ENCODE measurements at places on chromosomes 2 and 18.

GRCh38 chr2:150271952-150272802 is 215.3 kb downstream of the RND3 start:
- no peak for DNase-seq

- no peak for DNase-seq
Observed at GRCh38 chr18:30486856-30487255, 555.7 kb downstream of the DSC3 start.

- no peak for DNase-seq
Observed at GRCh38 chr18:34121200-34121721, 103.5 kb downstream of the NOL4 start.

DNA sequence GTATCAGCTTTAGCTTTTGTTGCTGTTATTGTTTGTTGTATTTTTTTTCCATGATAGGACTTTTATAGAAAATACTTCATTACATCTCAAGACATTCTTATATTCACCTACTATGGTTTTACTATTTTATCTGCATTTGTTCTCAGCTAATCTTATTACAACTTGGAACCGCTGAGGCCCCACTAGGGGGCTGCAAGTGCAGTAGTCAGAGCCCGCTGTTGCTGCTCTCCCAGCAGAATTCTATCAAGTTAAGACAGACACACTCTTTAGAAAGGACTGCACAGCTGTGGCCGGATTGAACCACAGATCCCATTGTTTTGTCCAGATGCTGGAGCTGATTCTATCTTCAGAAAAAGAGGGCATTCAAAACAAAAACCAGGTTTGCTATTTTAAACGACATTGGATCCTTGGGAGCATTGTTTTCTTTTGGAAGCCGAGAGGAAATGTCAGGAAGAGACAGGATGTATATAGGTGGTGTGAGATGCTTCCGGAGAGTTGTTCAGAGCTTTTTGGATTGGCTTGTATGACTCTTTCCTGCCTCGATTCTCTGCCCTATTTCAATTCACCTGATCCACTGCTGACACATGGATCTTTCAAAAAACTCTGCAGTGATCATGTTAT is 105.7 kb upstream of the GAREM1 start:
- DNase-seq: no peak

DNA sequence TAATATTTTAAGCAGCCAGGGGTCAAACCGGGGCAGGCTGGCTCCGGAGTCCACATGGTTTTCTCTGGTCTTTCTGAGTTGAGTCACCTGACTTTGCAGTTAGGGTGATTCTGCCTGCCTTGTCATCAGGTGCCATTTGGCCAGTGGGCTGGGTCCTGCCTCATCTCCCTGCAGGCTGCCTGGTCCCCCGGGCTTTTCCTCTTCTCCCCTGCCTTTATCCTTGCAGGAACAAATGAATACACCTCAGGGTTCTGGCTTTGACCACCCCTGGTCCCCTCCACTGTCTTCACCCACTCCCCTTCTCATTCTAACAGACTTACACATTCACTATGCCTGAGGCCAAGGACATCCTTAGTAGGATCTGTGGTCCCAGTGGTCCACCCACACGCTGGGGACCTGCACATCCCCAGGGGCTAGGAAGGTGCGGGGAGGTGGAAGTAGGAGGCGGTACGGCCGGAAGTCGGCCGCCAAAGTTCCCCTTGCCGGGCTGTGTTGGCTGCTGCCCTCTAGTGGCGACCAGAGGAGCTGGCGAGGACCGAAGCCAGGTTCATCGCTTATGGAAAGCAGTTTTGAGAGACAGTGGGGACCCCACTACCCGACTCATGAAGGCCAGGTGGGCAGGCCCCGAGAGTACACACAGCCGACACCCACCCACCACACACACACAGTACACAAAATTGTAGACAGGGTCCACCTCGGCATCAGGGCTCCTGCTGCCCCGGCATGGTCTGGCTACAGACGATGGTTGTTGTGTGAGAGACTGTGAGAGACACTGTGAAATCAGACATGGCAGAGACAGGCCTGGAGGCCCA is 6.3 kb upstream of the TEX261 start:
- DNase-seq: peak; percentile 82

- DNase-seq: no peak
Observed at GRCh38 chr2:48938231-48938630, 182.7 kb upstream of the LHCGR start.

- no peak for DNase-seq
Observed at GRCh38 chr2:229703909-229704630, 10.3 kb downstream of the DNER start.

DNA sequence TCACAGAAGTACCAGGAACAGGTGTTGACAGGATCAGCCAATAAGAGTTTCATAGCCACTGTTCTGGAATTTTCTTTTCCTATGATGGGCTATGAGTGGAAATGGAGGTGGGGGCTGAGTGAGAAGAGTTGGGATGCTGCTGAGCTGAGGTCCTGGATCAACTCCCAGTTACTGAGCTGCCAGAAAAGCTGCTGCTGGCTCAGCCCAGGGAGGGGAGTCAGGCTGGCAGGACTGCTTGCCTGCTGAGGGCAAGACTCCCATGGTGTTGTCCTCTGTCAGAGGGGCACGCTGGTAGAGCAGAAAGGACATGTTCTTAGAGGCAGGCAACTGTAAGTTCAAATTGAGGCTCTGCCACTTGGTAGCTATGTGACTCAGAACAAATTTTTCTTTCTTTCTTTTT is 11.8 kb downstream of the TPGS2 start:
- DNase-seq: no peak

DNA sequence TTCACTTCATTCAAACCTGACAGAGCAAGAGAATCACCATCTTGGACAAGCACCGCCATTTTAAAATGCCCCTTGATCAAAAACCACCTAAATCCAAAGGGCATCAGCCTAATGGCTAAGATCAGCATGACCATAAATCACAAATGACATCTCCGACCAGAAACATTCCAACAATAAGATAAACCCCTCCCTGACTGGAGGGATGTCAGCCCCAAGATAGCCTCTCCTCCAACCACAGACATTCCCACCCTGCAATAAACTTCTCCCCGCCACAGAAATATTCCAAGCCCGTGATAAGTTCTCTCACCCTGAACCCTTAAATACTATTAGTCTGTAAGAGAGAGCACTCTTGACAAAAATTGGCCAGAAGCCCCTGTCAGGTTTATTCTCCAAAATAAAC is 21.6 kb upstream of the LYPD1 start:
- no peak for DNase-seq

DNA sequence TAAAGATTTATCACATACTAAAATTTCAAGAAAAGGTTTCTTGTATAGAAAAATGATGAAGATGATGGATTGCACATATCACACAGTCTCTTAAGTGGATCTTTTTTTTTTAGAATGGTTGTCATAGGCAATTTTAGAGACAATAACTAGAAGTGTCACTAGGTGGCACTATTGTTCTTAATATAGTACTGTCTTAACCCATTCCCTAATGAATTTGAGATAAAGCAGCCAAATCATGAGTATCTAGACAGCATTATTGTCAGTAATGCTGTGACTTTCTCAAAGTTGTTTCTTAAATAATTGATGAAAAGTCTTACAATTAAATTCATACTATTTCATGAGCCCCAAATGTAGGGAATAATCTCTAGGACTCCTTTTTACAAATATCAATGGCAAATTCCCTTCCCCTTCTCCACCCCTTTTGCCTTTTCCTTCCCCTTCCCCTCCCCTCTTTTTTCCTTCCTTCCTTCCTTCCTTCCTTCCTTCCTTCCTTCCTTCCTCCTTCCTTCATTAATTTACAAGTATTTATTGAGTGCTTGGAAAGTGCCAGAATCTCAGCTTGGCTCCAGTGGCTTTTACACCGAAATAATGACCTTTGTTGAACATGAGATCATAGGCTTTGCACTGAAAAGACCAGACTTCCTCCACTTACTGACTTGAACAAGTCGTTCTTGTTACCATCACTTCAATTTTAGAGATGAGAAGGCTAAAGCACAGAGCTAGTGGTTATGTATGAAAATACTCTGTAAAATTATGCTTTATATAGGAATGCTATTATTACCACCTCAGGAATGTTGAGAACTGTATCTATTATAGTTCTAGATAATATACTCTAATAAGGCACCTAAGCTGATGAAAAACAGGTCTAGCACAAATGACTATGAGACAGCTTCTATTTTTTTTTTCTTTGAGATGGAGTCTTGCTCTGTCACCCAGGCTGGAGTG is 19.8 kb downstream of the MYL12B start:
- DNase-seq: no peak

DNA sequence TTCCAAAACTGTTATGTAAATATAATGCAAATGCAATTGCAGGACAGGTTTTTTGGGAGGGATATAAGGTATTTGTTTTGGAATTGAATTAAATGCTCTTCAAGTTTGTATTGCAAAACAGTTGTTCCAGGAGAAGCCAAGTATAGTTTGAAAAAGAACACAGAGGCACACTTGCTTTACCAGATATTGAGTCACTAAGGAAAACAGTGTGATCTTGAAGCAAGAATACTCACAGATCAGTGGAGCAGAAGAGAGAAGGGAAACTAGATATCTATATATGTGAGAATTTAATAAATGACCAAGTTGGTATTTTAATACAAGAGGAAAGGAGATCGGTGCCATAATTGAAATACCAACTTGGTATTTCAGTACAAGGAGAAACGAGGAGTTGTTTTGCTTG is 178.9 kb downstream of the CAPN13 start:
- no peak for DNase-seq

- DNase-seq: no peak
Observed at GRCh38 chr2:166197446-166197845, 69.6 kb upstream of the SCN1A start.

DNA sequence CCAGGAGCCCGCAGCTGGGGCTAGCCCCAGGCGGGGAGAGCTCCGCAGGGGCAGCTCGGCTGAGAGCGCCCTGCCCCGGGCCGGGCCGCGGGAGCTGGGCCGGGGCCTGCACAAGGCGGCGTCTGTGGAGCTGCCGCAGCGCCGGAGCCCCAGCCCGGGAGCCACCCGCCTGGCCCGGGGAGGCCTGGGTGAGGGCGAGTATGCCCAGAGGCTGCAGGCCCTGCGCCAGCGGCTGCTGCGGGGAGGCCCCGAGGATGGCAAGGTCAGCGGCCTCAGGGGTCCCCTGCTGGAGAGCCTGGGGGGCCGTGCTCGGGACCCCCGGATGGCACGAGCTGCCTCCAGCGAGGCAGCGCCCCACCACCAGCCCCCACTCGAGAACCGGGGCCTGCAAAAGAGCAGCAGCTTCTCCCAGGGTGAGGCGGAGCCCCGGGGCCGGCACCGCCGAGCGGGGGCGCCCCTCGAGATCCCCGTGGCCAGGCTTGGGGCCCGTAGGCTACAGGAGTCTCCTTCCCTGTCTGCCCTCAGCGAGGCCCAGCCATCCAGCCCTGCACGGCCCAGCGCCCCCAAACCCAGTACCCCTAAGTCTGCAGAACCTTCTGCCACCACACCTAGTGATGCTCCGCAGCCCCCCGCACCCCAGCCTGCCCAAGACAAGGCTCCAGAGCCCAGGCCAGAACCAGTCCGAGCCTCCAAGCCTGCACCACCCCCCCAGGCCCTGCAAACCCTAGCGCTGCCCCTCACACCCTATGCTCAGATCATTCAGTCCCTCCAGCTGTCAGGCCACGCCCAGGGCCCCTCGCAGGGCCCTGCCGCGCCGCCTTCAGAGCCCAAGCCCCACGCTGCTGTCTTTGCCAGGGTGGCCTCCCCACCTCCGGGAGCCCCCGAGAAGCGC is 15.0 kb upstream of the GMPPA start:
- no peak for DNase-seq
